GM06990 (cell line): ENCODE measurements at places on chromosomes 4 and X.

DNA sequence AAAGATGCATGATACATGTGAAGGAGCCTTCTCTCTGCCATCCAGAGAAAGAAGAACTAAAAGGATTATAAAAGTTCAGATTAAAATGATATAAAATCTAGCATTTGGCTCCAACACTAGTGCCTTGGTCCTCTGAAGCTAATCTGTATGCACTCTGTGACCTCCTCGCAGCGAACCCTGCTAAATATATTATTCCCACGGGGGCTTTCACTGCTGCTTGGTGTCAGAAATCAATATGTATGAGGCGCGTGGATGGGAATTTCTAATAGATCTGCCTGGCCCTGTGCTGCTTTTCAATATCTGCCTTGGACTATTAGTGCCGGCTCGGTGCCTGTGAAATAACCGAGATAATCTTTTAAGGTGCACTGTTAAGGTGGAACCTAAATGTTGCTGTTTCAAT, 69.7 kb downstream of the CXXC4 start:
- DNase-seq: no peak

DNA sequence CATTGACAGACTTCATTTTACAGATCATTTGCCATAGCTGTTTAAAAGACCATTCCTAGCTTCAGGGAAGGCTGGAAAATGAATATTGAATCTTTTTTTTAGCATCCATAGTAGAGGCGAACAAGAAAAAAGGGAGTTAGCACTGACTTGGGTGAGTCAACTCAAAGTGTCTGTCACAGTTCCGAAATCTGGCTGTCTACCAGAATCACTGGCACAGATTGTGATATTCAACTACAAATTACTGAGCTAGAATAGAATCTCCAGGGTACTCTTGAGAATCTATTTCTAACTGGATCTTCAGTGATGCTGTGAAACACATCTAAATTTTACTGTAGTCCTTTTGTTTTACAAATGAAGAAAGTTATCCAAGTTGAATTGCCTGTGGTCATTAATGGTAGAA, 31.5 kb downstream of the SEC24B start:
- DNase-seq: no peak

DNA sequence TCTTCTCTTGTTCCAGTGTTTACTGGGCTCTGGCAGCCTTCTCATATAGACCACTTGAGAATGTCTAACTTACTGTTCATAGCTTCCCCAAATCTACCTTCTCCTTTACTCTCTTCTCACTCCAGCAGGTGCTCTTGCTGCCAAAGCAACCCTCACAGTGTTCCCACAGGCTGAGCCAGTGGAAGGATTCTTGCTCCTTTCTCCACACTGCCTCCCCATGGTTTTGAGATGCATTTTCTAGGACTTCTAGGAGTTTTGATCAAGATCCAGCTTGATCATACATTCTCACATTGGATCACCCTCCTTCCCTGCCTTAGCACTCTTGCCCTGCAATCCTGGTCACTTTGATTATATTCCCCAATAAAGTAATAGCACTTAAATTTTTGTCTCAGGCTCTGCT, 230.8 kb downstream of the TMEM47 start:
- no peak for DNase-seq

DNA sequence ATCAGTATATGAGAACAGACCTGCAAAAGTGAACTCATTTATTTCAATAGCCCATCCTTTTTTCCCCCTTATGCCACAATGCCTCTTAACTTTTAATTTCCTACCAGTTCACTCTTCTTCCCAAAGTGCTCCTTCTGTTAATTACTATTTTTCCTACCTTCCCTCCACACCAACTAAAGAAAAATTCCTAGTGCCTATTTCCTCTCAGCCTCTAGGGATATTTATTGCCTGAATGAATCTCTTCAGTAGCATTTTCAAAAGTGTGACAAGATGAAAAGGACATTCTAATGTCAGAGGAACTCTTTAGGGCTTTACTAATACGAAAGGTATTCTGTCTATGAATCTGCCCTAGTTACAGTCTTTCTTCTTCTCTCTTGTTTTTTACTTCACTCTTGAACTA, 181.1 kb upstream of the SPRY1 start:
- no peak for DNase-seq

DNA sequence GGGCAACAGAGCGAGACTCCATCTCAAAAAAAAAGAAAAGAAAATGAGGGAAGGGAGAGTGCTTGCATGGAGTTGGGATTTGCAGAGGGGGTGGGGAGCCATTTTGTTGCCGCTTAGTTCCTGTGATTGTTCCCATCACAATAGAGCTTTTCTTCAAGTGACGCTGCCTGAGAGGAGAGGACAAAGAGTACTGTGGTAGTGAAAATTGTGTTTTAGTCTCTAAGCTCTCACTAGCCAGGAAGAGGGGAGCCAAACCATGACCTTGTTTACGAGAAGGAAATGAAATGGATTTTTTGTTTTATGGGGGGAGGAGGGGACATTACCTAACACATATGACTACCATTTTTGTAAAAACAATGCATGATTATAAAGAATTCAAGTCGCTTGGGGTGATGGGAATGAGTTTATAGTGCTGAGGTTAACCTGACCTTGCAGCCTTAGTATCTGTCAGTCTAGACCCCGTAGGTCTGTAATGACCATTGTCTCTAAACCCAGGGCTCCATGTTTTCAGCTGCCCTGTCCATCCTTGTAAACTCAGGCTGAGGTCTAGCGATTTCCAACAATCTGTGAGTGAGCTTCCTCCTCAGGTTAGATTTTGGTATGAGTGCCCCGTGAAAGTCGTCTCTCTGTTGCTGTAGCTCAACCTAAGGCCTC, 18.8 kb downstream of the SRD5A3 start:
- DNase-seq: no peak

GRCh38 chr4:16449406-16449805, 223.1 kb upstream of the TAPT1 start:
- no peak for DNase-seq

GRCh38 chrX:150316564-150316963, 46.6 kb upstream of the MAMLD1 start:
- no peak for DNase-seq

DNA sequence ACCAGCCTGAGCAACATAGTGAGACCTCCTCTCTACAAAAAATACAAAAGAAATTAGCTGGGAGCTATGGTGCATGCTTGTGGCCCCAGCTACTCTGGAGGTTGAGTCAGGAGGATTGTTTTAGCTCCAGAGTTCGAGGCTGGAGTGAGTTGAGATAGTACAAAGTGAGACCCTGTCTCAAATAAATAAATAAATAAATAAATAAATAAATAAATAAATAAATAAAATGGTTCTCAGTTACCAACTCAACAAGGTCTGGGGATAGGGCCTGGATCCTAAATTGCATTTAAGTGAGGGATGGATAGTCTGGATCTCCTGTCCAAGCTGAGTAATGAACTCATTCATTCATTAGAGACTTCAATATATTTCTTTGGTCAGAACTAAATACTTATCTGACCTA, 115.7 kb upstream of the IL1RAPL2 start:
- no peak for DNase-seq

GRCh38 chrX:47497271-47497888, 14.4 kb upstream of the ZNF41 start:
- DNase-seq: no peak

- DNase-seq: no peak
Measured at GRCh38 chrX:101530944-101531343, 19.4 kb upstream of the ARMCX1 start.

DNA sequence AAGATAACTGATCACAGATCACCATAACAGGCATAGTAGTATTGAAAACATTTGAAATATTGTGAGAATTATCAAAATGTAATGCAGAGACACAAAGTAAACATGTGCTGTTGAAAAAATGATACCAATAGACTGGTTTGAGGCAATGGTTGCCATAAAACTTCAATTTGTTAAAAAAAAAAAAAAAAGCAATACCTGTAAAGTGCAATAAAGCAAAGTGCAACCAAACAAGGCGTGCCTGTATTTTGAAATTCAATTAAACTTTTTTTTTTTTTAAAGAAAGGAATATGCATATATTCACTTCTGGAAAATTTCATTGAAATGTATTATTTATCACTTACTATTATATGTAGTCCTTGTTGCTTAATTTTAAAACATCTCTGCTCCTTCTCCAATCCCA, 27.7 kb downstream of the TMEM154 start:
- DNase-seq: no peak

DNA sequence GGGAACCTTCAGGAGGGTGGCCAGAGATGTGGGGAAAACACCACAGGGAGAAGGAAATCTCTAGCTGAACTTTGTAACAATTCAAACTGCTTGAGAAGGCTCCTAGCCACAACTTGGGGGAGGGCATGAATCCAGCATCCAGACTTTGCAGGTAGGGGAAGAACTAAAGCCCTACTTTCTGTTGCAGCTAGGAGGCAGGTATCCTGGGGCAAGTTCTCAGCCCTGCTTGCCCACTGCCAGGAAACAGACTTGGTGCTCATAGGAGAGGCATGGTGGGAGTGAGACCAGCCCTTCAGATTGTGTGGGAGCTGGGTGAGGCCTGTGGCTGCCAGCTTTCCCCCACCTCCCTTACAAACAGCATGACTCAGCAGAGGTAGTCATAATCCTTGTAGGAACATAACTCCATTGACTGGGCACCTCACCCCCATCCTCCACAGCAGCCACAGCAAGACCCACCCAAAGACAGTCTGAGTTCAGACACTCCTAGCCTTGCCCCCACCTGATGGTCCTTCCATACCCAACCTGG, 209.5 kb upstream of the CPEB2 start:
- DNase-seq: no peak

- DNase-seq: no peak
Measured at GRCh38 chr4:113411496-113411938, 350.0 kb downstream of the CAMK2D start.

DNA sequence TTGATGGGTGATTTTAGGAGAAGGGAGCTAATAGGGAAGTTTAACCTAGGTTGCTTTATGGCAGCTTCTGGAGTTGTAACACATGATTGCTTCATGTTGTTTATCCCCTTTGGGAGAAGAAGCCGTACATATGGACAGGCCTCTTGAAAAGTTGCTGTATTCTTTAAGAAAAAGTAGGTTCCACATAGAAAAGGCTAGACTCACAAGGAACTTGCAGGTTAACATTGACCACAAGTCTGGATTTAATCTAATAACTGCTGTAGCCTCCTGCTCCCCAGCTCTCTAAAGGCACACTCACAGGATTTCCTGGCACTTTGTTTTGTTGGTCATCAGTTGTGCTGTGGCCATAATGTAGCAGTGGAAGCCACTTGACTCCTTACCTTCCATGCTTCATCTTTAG, 19.7 kb downstream of the FNIP2 start:
- no peak for DNase-seq
